ENCODE measurements at places on chromosomes 1 and 21. TPM values are rescaled to one million over a fixed set of nuclear protein-coding genes. Genes with fewer than 3 reads are reported as not detected.

The FLG2 gene
- total RNA-seq: not detected

The CRNN gene
- not detected for total RNA-seq

The TSPEAR gene
- 0.21 TPM for total RNA-seq

The PLPPR4 gene
- total RNA-seq: 23.8 TPM

- DNase-seq: no peak
Observed at GRCh38 chr1:60573726-60574409, 500.3 kb upstream of the C1orf87 start.

DNA sequence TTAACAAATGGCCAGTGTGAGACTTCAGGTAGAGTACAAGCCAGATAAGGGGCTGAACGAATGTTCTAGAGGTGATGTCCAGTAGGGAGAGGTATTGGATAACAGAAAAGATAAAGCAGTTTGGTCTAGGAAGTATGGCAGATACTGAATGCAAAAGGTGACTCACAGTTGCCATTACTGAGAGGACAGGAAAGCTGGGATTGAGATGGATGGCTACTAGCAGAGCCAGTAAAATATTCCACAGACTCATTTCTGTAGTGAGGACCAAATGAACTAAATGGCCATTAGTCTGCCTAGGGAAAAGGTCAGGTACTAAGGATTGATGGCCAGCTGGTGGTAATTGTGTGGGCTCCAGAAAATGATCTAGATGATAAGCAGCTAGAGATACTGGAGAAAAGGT lies 11.5 kb downstream of the MACO1 start:
- no peak for DNase-seq

GRCh38 chr1:205735218-205735617 lies 14.8 kb downstream of the NUCKS1 start:
- DNase-seq: no peak

GRCh38 chr1:23198373-23198772 lies 18.9 kb downstream of the HTR1D start:
- no peak for DNase-seq

GRCh38 chr1:11273595-11274234 lies 717 bp downstream of the UBIAD1 start:
- no peak for DNase-seq

- DNase-seq: no peak
Observed at GRCh38 chr1:47797575-47797974, 199.6 kb downstream of the TRABD2B start.

DNA sequence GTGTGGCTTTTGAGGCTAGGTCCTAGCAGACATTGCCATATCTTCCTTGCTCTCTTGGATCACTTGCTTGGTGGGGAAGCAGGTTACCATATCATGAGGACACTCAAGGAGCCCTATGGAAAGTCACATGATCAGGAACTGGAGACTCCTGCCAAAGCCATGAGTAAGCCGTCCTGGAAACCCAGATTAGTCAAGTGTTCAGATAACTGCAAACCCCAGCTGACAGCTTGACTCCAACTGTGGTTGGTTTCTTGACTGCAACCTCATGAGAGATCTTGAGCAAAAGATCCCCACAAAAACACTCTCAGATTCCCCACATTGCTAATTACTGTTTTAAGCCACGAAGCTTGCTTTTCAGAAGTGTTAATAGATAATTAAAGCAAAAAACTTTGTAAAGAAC lies 58.6 kb downstream of the CACNA1E start:
- DNase-seq: no peak

- no peak for DNase-seq
Observed at GRCh38 chr1:113223546-113223945, 150.5 kb downstream of the LRIG2 start.

GRCh38 chr1:164261691-164262240 lies 297.2 kb upstream of the PBX1 start:
- DNase-seq: no peak

- no peak for DNase-seq
Observed at GRCh38 chr1:9198538-9199361, 35.8 kb upstream of the H6PD start.

DNA sequence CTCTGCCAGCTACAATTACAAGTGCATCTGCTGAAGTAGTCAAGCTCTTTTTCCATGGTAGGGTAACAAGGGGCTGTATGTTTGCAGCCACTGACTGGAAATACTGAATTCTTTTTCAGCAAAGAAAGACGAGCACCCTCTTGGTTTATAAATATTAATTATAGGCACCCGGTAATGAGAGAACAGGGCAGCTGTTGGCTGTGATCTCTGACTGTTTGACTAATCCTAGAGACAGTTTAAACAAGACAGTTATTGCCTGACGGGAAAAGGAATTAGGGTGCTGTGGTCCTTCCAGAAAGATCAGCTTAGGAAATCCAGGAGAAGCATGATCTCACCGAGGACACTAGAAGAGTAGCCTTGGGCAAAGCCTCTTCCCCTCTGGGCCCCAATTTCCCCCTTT lies 183.7 kb upstream of the ZC3H12A start:
- DNase-seq: no peak

GRCh38 chr1:152497273-152497672 lies 13.3 kb upstream of the LCE5A start:
- DNase-seq: no peak

GRCh38 chr1:43067977-43068751 lies 103.9 kb downstream of the EBNA1BP2 start:
- DNase-seq: no peak

GRCh38 chr1:178513278-178513983 lies 522 bp downstream of the TEX35 start:
- DNase-seq: no peak

DNA sequence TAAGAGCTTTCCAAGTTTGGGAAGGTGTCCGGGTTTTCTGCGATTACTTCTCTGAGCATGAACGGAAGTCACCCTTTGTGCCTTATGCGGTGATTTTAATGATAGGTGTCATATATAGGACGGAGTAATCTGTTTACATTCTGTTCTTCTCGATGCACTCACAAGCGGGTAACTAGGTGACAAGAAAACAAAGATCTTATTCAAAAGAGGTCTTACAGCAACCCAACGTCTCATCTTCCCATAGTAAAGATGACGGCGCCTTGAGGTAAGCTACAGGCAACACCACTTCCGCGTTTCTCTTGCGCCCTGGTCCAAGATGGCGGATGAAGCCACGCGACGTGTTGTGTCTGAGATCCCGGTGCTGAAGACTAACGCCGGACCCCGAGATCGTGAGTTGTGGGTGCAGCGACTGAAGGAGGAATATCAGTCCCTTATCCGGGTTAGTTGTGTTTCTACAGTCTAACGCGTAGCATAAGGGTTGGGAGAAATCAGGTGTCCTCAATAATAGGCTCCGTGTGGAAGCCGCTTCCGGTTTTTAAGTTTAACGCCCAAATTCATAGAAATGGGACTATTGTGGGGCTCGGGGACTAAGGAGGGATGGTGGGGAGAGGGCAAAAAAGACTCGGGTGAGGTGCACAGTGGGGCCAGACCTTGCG lies at the start of gene UFC1:
Gene UFC1, plus strand, starts transcription at position 297 of the 656 bp plus-strand sequence. Its CDS starts 20 bp downstream, at position 317.
- peak; percentile 85 for DNase-seq

DNA sequence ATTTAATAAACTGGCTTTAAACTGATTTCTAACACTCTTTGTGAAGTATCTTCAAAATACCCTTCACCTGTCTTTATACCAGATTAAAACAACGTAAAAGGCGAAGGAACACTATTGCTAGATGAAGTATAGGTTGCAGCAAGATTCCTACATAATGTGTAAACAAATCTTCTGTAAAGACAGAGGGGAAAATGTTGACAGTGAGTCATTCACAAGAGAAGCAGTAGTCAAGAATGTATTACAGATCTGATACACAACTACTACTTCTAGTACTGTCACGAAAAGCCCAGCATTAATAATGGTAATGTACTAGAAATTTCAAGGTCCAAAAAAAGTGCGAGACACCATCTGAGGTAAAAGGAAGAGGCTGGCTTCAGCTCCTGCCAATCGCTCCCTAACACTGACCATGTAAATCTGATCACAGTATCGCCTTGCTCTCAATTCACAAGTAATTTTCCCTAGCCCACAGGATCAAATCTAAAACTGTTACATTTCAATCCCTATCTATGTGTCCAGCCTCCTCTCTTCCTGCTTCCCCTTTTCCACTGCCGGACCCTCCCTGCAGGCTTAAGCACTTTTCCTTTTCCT lies 290.4 kb downstream of the AKT3 start:
- no peak for DNase-seq

GRCh38 chr21:37207441-37208009 lies 59.6 kb downstream of the VPS26C start:
- no peak for DNase-seq

Data from urinary bladder (tissue), 4 donors.